ENCODE measurements at places on chromosomes 16 and 17.

DNA sequence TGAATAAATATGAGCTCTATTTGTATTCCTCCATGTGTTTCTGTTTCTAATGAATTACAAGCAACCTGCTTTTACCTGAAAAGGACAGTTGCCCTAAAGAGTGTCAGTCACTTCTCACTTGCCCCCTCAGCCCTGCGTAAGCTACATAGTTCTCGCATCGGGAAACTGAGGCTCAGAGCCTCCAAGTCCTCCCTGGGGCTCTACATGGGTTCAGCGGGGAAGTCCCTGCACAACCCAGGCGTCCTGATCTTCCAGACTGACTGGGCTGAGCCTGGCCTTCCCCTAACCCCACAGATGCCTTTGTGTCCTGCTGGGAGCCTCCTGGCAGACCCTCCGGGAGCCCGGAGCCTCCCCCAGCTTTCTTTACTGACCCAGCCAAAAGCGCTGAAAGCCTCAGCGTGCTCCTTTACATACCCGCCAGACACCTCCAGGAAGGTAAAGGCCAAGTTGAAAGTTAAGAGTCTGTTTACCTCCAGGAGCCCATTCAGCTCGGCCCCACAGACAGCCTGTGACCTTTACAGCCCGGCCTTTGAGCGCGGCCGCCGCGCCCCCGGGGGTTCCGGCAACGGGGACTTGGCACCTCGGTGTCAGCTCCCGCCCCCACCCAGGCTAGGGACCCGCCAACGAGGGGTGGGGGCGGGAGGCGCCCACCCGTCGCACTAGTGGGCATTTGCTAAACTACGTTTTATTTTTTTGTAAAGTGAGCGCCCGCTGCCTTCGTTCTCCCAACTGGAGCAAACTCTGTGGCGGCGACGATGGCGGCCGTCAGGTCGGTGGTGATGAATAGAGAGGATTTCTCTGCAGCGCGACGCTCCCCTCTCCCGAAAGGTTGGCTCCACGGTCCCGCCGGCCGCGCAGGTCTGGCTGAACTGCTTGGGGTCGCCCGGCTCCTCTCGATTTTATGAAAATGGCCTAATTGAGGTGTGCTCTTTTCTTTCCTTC lies 4.4 kb upstream of the HOXB13 start:
- no peak for DNase-seq

GRCh38 chr16:5709889-5710288 lies 612.3 kb upstream of the EEF2KMT start:
- DNase-seq = no peak

DNA sequence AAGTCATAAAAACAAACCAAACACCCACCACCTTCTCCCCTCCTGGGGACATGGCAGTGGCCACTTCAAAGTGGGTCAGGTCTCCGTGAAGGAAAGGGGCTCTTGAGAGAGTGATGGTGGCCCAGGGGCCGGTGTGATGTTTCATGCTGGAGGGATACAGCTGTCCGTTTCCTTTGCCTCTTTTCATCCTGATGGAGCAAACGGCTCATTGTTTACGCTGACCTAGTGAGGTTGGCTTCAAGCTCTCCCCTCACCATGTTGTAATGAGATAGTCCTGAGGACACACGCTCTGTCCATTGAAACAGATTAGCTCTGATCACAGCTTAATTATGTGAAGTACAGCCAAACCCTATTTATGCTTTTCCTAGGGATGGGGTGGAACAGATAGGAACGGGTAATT lies 34.2 kb downstream of the CDH13 start:
- no peak for DNase-seq

GRCh38 chr17:45789874-45790273 lies 5.8 kb downstream of the CRHR1 start:
- DNase-seq = no peak

DNA sequence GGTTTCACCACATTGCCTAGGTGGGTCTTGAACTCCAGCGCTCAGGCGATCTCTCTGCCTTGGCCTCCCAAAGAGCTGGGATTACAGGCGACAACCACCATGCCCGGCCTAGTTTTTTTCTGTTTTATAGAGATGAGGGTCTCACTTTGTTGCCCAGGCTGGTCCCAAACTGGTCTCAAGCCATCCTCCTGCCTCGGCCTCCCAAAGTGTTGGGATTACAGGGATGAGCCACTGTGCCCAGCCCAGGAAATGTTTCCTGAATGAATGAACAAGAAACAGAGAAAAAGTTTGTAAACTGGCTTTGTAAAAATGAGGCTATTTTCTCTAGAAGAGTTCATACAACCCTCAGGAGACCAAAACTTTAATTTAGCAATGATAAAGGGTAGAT lies 68.0 kb downstream of the WWP2 start:
- no peak for DNase-seq

GRCh38 chr16:892536-893255 lies 78.1 kb downstream of the LMF1 start:
- DNase-seq = no peak

GRCh38 chr16:85002099-85002541 lies 9.2 kb downstream of the ZDHHC7 start:
- no peak for DNase-seq

DNA sequence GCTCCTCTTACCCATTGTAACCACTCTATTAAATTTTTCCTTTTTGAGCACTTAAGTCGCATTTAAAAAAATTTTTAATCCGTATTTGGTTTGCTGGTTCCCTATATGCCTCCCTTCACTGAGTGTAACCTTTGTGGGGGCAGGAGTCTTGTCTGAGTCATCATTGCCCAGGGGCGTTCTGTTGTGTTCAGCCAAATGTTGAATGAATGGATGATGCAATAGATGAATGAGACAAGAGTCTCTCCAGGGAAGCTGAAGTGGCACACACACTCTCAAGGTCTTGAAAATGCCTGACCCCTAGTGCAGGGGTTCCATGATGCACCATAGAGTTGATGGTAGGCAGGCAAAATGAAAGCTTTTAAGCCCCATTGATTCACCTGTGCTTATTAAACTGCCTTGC lies 123.0 kb upstream of the RBFOX1 start:
- DNase-seq = no peak

- no peak for DNase-seq
Measured at GRCh38 chr16:4409081-4409932, 7.1 kb downstream of the CORO7 start.

- DNase-seq = no peak
Measured at GRCh38 chr16:72437891-72438290, 265.9 kb upstream of the PMFBP1 start.

DNA sequence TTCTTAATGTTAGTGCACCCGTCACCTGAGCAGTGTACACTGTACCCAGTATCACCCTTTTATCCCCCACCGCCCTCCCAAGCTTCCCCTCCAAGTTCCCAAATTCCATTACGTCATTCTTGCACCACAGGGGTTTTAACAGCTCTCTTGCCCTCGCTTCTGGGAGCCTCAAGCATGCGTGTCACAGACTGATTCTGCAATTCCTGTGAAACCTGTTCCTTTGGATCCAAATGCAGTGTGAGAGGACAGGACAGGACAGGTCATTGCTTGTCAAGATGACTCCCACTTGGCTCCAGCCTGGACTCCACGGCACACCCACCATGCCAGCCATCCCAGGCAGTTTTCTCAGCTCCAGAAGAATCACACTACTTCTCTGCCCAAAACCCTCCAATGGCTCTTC lies 44.1 kb downstream of the CYB5D2 start:
- DNase-seq = no peak

- DNase-seq = no peak
Measured at GRCh38 chr16:84313921-84314320, 19.2 kb downstream of the WFDC1 start.

GRCh38 chr16:22848451-22848850 lies 34.5 kb downstream of the HS3ST2 start:
- DNase-seq = no peak

DNA sequence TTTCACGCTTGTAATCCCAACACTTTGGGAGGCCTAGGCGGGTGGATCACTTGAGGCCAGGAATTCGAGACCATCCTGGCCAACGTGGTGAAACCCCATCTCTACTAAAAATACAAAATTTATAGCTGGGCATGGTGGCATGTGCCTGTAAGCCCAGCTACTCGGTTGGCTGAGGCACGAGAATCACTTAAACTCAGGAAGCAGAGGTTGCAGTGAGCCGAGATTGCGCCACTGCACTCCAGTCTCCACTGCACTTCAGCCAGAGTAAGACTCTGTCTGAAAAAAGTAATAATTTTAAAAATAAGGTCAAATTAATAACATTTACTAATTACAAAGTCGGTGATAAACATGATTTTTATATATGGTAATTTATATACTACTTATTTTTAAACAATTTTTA lies 155.9 kb downstream of the AXIN2 start:
- no peak for DNase-seq

- no peak for DNase-seq
Measured at GRCh38 chr17:65042946-65043345, 13.6 kb downstream of the GNA13 start.

GRCh38 chr17:57995076-57995956 lies 7.3 kb upstream of the VEZF1 start:
- DNase-seq = peak; percentile 68

- DNase-seq = no peak
Measured at GRCh38 chr17:39794249-39794970, 56.7 kb downstream of the GRB7 start.

DNA sequence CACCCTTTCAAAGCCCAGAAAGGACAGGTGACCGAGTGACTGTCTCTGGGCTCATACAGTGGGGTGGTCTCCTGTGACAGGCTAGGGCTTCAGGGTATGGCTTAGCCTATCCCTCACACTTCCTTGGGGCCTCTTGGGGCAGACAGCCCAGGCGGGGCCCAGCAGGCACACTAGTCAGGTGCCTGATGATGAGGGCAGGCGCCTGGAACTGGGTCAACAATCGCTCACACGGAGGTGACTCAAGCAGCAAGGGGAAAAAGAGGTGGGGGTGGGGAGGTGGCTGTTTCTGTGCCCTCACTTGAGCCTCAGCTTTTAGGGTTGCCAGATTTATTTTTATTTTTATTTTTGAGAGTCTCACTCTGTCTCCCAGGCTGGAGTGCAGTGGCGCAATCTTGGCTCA lies 6.4 kb upstream of the GRN start:
- DNase-seq = no peak

- no peak for DNase-seq
Measured at GRCh38 chr16:68676113-68676860, 31.2 kb downstream of the CDH3 start.

GRCh38 chr16:87436225-87437172 lies 44.4 kb downstream of the MAP1LC3B start:
- DNase-seq = no peak

DNA sequence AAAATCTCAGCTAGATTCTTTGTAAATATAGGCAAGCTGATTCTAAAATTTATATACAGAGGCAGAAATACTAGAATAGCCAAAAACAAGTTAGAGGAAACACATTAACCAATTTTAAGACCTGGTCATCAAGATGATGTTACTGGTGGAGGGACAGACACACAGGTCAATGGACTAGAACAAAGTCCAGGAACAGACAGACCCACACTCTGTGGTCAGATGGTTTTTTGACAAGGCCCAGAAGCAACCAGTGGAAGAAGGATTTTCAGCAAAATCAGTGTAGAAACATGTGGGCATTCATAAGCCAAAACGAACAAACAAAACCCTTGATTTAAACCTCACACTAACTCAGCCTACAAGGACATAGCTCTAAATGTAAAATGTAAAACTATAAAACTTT lies 99.7 kb upstream of the METRNL start:
- DNase-seq = no peak

GRCh38 chr16:759110-759910 lies 1.2 kb upstream of the MSLN start:
- no peak for DNase-seq

GRCh38 chr17:45385331-45385997 lies 47.2 kb downstream of the ARHGAP27 start:
- DNase-seq = peak; percentile 81

GRCh38 chr17:10790491-10791401 lies 13.2 kb downstream of the TMEM238L start:
- no peak for DNase-seq

- DNase-seq = no peak
Measured at GRCh38 chr16:6496996-6497395, 835.6 kb upstream of the RBFOX1 start.

DNA sequence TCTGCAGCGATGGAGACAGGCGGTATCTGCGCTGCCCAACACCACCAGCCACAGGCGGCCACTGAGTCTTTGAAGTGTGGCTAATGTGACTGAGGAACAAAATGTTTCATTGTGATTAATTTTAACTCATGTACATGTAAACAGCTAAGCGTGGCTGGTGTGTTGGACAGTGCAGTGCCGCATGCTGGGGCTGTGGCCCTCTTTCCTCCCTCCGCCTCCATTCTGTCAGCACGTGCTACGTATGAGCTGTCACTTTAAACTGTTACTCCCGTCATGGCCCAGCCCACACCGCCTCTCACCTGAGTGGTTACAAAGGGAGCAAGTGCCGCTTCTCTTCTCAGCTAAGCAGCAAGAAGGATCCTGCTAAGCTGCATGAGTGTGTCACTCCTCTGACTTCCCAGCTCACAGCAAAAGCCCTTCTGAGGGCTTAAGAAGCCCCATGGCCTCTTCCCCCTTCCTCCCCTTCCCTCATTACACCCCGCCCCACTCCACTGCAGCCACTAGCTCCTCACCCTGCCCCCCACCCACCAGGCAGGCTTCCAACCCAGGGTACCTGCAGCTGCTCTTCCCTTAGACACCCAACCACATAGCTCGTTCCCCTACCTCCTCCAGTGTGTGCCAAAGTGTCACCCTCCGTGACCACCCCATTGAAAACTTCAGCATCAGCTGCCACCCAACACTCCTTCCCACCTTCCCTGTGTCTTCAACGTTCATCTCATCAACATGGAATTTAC lies 15.0 kb downstream of the HASPIN start:
- peak; percentile 7 for DNase-seq

DNA sequence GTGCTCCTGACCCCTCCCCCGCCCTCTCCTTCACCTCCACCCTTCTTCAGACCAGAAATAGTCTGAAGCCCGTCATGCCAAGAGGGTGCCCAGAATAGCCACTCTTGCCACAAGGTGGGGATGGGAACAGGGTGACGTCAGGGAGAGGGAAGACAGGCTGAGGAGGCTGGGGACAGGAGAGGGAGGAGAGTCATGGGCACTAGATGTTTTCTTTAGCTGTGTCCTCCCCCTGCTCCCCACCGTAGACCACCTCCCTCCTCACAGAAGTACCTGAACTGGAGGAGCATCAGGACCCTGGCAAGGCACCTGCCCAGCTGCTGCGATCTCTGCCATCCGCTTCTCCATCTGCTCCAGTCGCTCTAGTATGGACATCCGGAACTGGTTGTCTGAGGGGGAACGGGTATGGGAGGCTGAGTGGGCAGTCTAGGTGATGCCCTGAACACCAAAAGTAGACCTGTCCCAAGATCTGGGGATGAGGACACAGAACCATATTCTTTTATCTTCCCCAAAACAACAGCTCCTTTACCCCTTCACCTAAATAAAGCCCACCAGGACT lies 6.6 kb upstream of the SPAG7 start:
- no peak for DNase-seq

- DNase-seq = no peak
Measured at GRCh38 chr16:59148056-59148768, 414.1 kb upstream of the GOT2 start.

DNA sequence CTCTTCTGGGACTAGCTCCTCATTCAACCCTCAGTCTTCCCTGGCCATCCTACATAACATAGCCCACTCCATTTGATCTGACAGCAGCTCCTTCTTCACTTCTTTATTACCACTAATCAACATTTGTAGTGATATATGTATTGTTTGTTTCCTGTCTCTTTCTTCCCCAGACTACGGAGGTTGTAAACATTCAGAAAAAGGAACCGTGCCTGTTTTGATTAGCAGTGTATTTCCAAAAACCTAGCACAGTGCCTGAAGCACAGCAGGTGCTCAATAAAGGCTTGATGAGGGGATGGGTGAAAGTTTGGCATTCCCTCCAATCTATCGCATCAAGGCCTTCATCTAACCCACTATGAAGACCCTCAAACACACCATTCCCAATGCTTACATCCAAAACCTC lies 150.8 kb downstream of the XYLT1 start:
- no peak for DNase-seq
